Activated T-helper 1 cell treated with Interleukin-2 at 50 U/mL for 16 hours (primary cell): ENCODE measurements at places on chromosomes 3 and 15.
A peak's percentile ranks its signal among the peaks of the same experiment; 100 is the strongest.

DNA sequence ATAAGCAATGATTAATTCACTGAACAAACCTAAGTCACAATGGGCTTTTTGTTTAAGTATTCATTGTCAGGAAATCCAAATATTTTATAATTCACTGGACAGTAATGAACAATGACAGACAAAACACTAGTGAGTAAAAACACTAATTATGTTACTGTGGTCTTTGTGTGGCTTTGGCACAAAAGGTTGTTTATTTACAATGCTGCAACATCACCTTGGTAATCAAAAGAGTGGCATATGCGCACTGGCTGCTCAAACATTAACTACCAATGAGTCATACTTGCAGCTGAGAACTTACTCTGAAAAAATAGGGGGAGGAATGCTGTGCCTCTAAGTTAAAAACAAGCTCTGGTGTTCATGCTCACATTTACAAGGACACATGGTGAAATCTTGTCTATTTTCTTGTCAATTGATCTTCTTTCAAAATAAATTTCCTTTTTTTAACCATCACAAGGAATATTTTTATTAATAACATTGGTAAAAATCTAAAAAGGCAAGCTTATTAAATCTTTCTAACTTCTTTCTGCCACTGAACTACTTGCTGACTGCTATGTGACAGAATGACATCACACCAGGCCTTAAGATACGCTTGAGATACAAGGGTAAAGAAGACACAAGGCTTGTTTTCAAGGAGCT, 85.2 kb upstream of the PPIB start:
- no peak for DNase-seq

DNA sequence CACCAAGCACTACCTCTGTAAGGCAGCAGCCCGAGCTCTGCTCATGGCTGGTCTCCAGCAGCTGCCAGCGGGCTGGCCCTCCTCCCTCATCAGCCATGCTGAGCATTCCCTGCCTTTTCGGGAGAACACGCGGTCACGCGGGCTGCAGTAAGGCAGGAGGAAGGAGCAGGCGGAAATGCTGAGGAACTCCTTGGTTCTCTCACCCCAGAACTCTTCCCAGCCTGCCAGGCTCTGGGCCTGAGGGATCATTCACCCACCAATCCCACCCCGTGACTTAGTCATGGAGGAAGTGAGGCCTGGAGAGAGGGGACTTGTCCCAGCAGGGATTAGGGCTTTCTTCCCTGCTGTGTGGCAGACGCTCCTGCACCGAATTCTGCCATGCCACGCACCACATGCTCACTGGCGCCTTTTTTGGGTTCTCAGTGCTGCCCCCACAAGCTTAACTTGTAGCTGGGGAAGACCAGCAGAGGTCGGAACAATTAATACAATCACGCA, 42.9 kb upstream of the RPL32 start:
- no peak for DNase-seq

- no peak for DNase-seq
These were observed 90.2 kb downstream of the NTRK3 start for GRCh38 chr15:88166082-88166993.

- no peak for DNase-seq
These were observed 406 bp upstream of the RASA2 start for GRCh38 chr3:141486496-141486745.

- DNase-seq = no peak
These were observed 8.5 kb upstream of the ARF4 start for GRCh38 chr3:57605683-57606082.

DNA sequence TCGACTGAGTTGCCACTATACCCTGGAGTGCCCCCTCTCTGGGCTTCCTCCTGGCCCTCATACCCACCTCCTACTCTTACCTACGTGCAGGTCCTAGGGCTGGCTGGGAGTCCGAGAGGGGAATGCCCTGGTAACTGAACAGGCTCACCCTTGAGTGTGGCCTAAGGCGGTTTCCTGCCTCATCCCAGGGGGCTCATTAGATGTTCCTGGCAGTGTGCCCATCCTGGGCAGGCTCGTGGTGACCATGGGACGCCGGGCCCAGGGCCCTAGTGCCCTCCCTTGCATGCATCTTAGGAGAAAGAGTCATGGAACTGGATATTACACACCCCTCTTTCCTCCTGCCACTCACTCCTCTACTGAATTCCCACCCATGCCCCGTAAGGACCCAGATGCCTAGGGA, 2.8 kb downstream of the SEMA4B start:
- DNase-seq = no peak

- no peak for DNase-seq
These were observed 11.1 kb downstream of the TFG start for GRCh38 chr3:100720426-100720825.

DNA sequence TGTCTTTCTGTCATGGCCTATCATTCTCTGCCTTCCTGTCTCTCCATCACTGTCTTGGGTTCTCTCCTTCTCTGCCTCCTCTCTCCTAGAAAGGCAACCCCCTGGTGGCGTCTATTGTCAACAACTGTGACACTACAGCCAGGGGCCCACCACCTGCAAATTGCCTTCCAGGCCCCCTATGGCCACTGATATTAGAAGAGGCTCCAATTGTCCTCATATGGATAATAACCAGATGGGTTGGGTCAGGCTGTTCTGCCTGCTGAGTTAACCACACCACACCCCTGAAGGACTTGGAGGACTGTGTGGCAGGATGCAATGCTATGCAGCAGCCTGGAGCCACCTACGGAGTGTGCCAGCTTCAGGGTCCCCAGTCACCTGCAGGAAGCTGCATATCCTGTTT, 665.0 kb downstream of the NTRK3 start:
- no peak for DNase-seq

DNA sequence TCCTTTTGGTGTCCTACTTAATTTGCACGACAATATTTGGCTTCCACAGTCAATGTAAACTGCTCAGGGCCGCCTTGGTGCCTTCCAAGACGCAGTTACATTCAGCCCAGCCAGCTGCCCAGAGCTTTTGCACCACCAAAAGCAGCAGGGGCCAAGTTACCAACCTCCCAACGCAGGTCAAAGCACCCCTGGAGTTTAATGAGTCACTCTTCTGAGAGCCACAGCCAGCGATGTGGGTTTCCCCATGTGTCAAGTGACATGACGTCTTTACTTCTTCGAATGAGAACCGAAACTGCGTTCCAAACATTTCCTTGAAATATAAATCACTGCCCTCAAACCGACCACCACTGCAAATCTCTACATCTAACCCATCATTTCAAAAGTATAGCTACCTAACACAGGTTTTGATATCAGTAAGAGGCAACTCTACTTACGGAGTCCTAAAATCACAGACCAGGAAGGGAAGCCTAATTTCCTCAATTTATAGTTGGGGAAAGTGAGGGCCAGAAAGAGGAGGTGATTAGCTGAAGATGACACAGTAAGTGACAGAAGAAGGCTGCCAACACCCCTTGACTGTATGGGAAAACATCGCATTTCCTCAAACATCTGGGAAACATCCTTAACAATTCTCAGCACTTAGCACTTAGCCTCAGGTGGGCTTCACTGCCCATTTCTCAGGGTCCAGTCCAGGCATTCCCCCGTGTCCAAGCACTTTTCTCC, 24.5 kb downstream of the MB21D2 start:
- peak; percentile 30 for DNase-seq

GRCh38 chr3:49015765-49016164, 2.6 kb downstream of the DALRD3 start:
- DNase-seq = no peak

- no peak for DNase-seq
These were observed 14.3 kb downstream of the TLE3 start for GRCh38 chr15:70083418-70083817.

DNA sequence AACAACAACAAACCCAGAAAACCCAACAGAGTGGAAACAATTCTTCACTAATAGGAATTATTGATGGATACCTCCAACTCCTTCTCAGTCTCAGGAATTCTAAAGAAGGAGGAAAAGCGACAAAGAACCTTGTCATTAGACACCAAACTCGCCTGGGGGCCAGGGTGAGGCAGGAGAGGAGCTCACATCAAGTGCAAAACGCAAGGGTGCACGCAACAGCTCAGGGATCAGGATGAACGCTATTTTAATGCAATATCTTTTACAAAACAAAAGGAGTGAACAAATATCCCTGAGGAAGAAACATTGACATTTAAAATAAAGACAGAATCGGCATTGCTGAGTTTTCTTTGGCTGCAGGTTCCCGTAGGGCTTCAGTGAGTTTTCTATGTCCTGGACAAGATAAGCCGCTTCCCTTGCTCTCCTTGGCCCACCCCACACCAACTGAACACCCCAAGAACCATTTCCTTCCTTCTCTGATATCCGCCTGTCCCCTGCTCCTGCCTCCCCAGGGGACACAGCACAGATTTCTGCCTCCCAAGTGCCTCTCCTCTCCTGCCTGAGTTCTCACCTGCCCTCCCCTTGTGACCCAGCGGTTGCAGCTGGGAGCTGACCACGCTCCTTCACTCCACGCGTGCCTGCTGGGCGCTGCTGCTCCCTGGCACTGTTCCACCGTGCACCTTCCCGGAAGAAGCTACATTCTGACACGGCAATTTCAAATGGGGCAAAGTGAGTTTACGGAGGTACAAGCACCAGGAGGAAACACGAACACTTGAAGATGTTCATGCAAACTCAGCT, 63.0 kb downstream of the ATP10A start:
- no peak for DNase-seq

- no peak for DNase-seq
These were observed 6.0 kb downstream of the TM4SF19 start for GRCh38 chr3:196332168-196332567.

- no peak for DNase-seq
These were observed 6.6 kb downstream of the MAP2K5 start for GRCh38 chr15:67548862-67549651.

GRCh38 chr3:70020906-70021660, 21.6 kb downstream of the SAMMSON start:
- no peak for DNase-seq

GRCh38 chr3:82416830-82417229, 655.4 kb upstream of the GBE1 start:
- no peak for DNase-seq

DNA sequence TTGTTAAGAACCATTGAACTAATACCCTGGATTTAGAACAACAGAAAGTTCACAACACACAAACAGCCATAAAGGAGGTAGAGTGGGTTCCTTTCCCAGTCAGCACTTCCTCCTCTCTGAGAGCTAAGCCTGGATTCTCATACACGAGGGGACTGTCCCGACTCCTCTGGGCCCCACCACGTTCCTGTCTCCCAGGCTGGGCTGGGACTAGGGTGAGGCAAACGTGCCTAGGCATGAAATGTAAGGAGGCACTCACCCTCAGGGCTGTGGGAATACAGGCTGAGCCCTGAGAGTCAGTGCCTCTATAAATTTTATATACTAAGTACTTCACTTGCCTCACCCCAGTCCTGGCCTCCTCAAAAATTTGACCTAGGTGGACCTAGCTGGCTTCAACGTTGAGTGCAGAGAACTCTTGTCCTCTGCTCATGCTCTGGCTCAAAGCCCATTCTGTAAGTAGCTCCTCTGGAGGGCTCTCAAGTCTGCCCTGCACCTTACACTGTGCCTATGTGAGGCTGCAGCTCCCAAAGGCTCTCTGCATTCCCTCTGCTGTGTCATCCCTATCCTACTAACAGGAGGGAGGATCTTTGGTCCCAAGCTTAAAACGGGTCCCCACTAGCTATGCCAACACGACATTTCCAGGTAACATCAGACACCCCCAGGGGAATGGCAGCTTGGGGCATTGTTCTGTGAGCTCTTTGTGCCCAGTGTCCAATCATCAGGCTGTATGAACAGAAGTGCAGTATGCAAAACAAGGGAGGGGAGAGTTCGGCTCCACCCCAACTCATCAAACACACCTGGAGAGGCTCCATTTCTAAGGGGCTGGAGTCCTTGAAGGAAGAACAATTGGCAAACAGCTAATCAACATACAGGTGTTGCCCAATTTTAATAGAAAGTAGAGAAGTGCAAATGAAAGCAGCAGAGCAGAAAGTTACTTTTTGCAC, 233.2 kb downstream of the RPLP1 start:
- DNase-seq = no peak

DNA sequence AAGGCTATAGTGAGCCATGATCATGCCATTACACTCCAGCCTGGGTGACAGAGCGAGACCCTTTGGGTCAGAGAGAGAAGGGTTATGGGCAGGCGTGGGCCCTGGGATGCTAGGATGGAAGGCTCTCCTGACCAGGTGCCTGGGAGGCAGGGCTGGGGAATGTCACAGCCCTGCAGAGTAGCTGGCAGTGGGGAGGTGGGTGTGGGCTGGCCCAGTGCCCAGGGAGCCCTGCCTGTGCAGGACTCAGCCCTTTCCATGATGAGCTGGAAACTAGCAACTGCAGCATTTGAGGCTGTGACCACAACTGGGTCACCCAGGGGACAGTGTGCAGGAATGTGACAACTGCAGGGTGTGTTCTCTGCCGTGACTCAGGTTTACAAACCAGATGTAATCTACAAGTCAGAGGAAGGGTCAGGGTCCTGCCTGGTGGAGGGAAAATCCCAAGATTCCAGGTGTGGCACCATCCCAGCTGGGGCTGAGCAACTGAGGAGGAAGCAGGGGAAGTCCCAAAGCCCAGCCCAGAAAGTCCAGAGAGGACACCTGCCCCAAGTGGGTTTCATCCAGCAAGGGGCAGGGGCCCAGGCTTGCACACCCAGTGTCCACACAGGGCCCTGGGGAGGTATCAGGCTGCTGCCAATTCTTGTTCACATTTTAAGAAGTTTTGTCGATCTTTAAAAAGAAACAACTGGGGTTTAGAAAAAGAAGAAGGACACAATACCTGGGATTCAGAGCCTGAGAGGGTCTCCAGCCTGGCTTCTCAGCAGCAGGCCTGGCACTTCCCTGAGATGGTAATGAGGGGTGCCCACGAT, 45.5 kb downstream of the SLC28A1 start:
- DNase-seq = no peak

DNA sequence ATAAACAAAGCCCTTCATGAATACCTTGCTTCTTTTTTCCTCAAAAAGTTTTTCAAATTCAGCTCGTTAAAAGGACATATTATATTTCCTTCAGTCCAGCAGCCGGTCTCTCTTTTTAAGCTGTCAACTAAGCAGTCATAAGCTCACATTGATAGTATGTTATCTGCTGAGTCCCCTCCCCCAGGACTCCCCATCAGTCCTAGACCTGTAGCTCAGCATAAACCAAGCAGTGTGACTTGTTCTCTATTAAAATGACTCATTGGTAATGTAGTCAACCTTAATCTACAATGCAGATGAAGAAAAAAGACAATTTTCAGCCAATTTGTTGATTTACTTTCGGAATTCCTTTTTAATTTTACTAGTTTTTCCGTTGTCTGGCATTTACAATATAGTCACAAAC, 483.8 kb downstream of the MECOM start:
- DNase-seq = no peak

DNA sequence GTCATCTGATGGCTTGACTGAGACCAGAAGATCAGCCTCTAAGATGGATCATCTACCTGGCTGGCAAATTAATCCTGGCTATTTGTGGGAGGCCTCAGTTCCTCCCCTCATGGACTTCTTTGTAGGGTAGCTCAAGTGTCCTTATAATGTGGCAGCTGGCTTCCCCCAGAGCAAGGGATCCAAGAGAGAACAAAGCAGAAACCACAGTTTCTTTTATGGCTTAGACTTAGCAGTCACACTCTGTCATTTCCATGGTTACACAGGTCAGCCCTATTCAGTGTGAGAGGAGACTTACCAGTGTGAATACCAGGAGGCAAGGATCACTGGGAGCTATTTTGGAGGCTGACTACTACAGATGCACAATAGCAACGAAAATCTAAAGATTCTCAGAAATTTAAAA, 15.3 kb upstream of the ARL14 start:
- DNase-seq = no peak

GRCh38 chr3:40680685-40681657, 156.2 kb downstream of the ZNF621 start:
- no peak for DNase-seq
